ENCODE measurements at places on chromosomes 3 and 15.

GRCh38 chr3:128875556-128876120, 3.8 kb upstream of the ACAD9 start:
- no peak for DNase-seq

DNA sequence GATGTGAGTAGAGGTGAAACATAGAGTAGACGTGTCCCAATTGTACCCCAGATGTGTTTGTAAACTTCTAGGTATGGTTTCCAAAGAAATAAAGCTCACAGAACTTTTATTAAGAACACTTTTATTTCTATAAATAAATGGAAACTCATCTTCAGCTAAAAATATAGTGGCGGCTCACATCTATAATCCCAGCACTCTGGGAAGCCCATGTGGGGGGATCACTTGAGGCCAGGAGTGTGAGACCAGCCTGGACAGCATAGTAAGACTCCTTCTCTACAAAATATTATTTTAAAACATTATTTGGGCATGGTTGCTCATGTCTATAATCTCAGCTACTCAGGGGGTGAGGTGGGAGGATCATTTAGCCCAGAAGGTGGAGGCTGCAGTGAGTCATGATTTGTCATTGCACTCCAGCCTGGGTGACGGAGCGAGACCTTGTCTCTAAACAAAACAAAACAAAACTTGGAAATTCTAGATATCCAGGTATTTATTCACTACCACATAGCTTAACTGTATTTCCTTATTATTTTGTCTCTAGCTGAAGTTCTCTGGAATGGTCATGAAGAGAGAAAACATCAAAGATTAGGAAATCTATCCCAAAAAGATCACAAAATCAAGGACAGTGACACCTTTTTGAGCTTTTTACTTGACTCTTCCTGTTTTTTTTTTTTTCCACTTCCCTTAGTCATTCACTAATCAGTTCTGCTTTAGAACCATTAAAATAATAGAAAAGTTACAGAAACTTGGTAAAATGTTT, 258.1 kb downstream of the TIGIT start:
- no peak for DNase-seq

DNA sequence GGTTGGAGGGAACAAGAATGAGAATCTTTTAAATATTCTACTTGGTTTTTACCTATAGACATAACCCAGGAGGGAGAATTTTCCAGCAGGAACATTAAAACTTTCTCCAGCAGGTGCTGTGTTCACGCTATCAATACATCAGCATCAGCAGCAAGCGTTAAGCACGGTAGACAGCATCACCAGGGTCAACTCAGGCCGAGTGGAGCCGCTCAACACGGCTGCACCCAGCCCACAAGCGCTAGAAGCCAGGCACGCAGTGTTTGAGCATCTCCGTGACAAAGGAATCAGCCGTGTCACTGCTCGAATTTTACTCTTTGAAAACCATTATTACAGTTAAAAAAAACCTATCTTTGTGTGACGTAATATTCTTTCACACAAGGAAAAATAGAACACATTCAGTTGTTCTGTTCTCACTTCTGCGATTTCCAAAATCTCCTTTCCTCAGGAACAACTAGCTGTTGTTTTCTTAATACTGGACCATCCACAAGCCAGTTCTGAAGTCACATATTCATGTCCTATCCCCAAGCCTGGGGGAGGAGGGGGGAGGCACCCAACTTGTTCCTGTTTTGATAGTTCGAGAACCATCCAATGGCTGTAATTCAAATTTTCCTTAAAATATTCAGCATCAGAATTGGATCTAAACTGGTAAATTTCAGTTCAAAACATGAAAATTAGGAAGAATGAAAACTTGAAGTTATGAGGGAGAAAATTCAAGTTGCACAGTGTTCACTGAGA, 77.9 kb downstream of the ADAMTS17 start:
- no peak for DNase-seq

- DNase-seq, result peak; percentile 73
Observed at GRCh38 chr3:129183569-129184395, at the start of gene CNBP. Gene CNBP (minus strand): TSS chr3:129183896. CDS start chr3:129171757, 12,139 bp downstream.

DNA sequence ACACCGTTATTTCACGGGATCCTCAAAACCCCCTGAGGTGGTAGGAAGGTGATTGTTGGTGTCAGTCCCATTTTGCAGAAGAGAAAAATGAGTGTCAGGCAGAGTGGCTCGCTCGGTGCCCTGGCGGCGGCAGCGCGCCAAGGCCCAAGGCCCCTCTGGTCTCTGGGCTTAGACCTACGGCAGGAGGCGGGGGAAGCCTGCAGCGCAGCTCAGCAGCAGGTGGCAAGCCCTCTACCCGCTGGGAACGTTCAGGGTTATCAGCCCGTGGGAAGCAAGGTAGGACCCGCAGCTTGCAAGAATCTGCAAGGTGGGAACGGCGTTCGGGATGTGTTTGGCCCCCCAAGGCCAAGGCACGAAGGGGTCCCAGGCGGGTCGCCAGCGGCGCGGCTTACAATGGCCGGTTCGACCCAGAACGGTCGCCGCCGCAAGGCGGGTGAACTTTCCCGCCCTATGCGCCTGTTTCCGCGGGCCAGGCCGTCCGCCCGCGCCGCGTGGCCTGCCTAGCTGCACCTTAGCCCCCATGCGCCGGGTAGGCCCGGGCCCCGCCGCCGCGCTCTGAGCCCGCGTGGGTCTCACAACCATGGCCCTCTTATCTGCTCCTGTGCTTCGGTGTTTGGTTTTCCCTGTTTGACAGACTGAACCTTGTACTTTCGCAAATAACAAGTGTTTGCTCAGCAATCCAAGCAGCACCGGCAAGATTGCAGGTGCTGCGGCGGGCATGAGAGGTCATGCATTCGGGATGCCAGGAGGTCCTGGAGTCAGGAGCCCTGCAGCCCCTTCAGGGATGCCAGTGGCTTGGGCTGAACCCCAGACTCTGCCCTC, 39.7 kb downstream of the CCNL1 start:
- peak; percentile 10 for DNase-seq

- DNase-seq, result no peak
Observed at GRCh38 chr15:63076714-63077046, 34.1 kb downstream of the TPM1 start.

DNA sequence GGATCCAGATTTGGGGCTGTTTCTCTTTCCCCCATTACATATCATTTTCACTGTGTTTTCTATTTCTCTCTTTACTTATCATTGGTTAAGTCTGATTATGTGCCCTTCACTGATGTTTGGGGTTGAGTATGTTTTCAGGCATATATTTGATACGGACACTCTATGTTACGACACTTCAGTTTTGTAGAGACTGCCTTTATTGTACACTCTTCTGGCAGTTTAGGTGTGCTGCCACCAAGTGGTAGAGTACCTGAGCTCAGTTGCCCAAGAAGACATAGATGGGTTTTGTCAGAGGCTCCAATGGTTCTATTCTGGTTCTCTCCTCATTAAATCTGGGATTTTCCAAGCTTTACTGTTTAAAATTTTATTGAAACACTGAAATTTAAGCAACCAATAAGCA, 255.0 kb upstream of the ROPN1 start:
- DNase-seq, result no peak

DNA sequence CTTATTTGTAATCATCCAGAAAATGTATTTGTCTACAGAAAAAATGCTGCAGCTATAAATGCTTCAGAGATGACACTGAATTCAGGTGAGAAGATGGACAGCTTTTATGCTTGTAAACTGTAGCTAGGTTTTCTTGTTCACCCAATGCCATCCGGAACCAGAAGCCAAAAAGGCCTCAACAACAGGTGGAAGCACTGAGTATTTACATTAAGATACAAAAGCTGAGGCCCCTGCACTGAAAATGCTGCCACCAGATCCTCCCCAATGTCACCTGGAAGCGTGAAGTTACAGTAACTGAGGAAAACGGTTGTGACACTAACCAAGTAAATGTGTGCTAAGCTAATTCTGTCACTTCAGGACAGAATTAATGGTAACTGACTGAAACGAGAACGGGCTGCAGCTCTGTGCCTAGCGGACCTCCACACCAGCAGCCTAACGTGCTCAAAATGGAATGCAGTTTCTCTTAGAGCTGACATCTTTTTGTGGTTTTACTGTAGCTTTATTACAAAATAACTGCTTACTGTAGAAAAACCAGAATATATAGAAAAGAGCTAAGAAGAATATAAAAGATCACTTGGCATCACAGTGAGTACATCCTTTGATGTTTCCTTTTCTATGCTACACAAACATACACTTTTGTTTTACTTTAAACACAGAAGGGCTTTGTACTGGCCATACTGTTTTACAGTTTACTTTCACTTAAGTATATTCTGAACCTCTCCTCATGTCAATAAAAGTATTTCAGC, 7.6 kb downstream of the CHSY1 start:
- DNase-seq, result no peak

- DNase-seq, result no peak
Observed at GRCh38 chr3:151293127-151293526, 14.8 kb upstream of the P2RY14 start.

GRCh38 chr3:32948625-32949445, 2.6 kb upstream of the CCR4 start:
- no peak for DNase-seq

DNA sequence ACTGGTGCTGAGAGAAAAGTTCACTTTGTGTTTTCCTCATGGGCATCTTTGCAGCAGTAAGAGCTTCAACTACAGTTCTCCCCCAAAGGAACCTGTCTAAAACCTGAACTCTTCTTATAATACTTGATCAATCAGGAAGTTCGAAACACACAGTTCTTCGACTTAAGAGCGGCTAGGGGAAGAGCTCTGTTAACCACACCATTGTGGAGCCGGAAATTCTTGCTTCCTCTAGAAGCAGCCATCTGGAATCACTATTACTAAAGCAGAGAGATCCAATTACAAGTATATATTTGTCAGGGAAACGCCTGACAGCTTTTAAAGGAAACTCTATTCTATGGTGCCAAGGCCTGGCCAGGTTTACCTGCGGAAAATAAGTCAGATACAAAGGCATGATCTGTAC, 337.3 kb upstream of the CBLB start:
- no peak for DNase-seq
